Naive thymus-derived CD4-positive, alpha-beta T cell (primary cell): ENCODE measurements at places on chromosomes 11 and 22. TPM values are rescaled to one million over a fixed set of nuclear protein-coding genes. Genes with fewer than 3 reads are reported as not detected.

Gene GGTLC3
- polyA plus RNA-seq, result not detected

Gene SLC6A5
- not detected for polyA plus RNA-seq

Gene GLYATL1
- not detected for polyA plus RNA-seq

Gene FXYD2
- 11.2 TPM for polyA plus RNA-seq

Gene PIWIL4
- 0.90 TPM for polyA plus RNA-seq

Gene AGBL2
- polyA plus RNA-seq, result 0.33 TPM

Gene MIOX
- polyA plus RNA-seq, result not detected

Gene XNDC1N
- 8.8 TPM for polyA plus RNA-seq

Gene FADS1
- polyA plus RNA-seq, result 2.9 TPM

Gene NPAS4
- not detected for polyA plus RNA-seq

GRCh38 chr11:779955-780532, 2.8 kb upstream of the GATD1 start:
- DNase-seq, result no peak

GRCh38 chr22:48704335-48704734, 1123.3 kb downstream of the BRD1 start:
- DNase-seq, result no peak

DNA sequence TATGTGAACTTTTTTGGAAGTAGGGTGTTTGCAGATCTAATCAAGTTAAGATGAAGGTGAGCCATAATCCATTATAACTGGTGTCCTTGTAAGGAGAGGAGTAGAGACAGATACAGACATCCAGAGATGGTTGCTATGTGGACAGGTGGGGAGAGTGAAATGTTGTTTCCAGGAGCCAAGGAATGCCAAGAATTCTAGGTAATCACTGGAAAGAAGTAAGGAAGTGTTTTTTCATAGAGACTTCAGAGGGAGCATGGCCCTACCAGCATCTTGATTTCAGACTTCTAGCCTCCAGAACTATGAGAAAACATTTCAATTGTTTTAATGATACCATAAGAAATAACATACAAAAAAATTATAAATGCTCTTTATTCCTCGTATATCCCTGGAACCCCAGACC, 320.5 kb upstream of the ANO3 start:
- no peak for DNase-seq

- no peak for DNase-seq
Measured at GRCh38 chr11:82229341-82229740, 504.3 kb downstream of the FAM181B start.

GRCh38 chr22:28607795-28608194, 71.8 kb downstream of the TTC28 start:
- no peak for DNase-seq

DNA sequence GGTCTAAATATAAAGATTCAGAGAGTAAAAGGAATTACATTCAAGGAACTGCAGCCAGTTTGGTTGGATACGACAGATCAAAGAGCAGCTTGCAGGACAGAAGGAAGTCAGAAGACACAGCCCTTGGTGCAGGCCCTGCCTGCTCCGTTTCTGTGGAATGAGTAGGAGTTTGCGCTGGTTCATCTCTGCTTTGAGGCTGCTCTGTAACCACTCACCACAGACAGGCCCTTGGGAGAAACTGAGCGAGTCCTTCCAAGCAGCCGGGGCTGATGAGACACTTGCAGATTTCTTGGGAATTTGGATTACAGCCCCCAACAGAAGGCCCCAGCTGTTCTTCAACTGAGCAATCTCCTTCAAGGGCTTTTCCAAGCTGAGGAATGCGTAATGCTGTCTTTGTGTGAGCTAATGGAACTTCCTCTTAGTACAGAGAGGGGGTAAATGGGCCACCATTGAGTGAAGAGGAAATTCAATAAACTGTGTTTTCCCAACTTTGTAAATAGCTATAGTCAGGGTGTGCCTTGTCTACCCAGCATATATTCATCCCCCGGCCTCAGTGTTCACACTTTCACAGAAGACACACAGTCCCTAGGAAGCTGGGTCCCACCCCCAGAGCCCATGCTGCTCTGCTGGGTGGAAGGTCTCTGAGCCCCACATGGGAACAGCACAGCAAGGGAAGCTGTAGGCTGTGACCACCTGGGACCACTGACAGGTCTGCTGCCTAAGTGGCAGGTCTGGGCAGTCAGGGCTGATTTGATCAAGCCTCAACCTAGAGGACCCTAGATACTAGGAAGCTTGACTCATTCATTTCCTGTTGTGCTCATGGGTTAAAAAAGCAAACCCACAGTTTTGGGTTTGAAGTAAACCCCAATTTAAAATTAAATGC, 16.6 kb downstream of the IL10RA start:
- no peak for DNase-seq

- DNase-seq, result no peak
Measured at GRCh38 chr11:40140560-40140959, 1318.9 kb downstream of the LRRC4C start.

DNA sequence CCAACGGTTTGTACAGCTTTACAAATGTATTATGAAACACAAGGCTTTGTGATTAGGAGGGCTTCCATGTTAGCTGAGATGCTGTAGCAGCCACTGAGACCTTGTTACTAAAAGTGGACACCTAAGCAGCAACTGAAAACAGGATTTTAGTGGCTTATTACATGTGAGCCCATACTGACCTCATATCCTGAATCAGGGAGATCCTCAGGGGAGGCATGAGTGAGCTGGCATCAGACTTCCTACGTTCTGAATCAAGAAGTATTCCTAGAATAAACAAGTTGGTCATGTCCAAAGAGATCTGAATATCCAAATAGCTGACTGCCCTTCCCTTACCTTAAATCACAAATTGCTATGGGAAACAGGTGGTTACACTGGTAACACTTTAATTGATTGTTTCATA, 59.1 kb upstream of the SCUBE2 start:
- no peak for DNase-seq

- no peak for DNase-seq
Measured at GRCh38 chr11:4886186-4886585, 4.5 kb downstream of the OR51T1 start.

DNA sequence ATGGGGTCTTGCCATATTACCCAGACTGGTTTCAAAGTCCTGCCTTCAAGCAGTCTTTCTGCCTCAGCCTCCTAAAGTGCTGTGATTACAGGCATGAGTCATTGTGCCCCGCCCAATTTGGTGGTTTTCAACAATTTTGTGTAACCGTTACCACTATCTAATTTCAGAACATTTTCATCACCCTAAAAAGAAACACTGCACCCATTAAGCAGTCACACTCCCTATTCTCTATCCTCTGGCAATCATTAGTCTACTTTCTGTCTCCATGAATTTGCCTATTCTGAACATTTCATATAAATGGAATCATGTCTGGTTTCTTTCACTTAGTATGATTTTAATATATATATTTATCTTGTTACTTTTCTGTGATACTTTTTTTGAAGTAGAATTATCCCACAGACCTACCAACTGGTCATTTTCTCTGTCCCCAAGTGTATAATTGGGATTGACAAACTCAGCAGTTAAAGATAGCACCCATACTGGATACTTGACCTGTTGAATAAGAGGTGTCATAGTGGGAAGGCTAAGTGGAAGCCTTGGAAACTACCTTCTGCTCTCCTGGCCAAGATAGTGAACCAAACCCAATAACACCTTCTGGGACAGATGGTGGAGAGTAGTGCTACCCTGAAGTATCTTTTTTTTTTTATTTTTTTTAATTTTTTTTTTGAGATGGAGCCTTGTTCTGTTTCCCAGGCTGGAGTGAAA, 64.8 kb downstream of the STIM1 start:
- no peak for DNase-seq

- DNase-seq, result no peak
Measured at GRCh38 chr11:95371153-95371552, 140.2 kb upstream of the SESN3 start.

DNA sequence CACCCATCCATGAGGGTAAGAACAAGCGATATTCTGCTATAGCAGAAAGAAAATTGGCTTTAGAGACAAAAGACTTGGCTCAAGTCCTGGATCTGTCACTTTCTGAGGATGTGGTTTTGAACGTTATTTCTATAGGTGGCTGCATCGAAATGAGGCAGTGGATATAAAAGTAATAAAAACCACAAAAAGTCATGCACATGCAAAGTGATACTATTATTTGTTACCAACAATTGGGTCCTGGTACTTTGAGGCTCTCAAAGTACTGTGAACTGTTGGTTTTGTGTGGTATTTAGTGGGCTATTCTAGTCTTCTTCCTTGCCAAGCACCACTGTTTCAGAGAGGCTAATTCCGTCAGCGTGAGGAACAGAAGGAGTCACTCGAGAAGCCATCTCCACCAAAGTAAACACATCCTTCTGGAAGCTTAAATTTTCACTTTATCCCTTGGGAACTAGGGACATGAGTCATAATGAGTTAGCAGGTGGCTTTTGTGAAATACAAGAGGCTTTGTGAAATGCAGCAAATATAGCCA, 13.1 kb downstream of the UBASH3B start:
- no peak for DNase-seq

DNA sequence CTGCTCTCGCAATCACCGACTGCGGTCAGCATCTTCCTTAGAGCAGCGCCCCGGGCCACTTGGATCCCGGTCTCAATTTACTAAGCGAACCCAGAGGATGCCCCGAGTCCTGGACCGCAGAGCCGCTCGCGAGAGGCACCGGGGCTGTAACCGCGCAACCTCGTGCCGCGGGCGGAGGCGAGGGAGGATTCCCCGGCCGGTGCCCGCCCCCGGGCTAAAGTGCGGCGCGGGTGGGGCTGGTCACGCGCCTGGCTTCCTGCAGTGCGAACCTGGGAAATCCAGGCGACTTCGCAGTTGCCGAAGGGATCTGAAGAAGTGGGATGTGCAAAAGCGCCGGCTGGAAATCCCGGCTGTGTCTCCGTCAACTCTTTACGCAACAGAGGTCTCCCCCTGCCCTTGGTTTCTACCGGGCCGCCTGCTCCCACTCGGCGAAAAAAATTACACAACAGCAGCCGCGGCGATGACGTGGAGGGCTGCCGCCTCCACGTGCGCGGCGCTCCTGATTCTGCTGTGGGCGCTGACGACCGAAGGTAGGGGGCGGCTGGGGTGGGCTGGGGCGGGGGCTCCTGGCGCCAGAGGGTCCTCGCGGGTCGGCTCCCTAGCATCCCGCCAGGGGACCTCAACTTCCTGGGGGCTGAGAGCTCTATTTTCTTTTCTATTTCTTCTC, at the start of gene NCR3LG1:
TSS of gene NCR3LG1 (plus strand) at position 291 of the 667 bp plus-strand sequence. CDS start at position 461, 170 bp downstream.
- DNase-seq, result peak; percentile 52

- DNase-seq, result no peak
Measured at GRCh38 chr11:76806608-76807205, 23.6 kb downstream of the TSKU start.

GRCh38 chr11:100752371-100753171, 65.5 kb downstream of the ARHGAP42 start:
- DNase-seq, result no peak

DNA sequence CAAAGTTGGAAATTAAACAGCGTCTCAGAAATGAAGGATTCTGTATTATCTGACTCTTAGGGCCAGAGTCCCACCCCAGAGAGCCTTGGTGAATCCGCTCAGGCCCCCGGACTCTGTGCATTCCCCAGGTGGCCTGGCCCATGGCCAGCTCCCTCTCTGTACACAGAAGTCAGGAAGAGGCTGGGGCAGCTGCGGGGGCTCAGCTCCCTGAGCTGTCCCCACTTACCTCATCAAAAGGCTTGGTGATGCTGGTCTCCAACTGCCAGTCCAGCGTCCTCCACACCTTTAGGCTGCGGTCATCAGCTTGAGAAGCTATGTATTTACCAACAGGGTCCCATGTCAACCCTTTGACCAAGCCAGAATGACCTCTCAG, 35.0 kb downstream of the HIRA start:
- no peak for DNase-seq

DNA sequence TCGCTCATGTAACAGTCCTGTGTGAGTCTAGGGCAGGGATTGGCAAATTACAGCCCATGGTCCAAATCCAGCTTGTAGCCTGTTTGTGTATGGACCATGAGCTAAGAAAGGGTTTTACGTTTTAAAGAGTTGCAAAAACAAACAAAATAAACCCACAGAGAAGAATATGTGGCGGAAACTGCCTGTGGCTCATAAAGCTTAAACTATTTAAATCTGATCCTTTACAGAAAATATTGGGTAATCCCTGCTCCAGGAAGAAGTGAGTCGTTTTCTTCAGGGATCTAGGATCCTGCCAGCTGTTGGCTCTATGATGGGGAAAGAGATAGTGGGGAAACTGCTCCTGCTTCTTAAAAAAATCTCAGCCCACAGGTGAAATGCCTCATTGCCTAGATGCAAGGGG, 3.4 kb upstream of the OR6Q1 start:
- no peak for DNase-seq

DNA sequence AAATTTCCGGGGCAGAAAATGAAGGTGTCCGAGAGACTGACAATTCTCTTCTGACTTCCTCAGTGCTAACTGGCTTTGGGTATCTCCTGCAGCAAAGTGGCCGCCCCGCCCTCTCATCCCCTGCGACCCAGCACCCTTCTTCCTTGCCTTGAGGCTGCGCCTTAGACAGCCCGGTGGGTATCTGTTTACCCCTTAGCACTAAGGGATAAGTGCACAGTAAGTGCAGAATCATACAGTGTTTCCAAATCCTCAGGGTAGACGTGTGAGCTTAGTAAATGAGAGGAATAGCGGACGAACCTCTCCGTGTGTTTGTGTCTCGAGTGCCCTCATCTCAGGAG, 368 bp upstream of the CHORDC1 start:
- no peak for DNase-seq
